ENCODE measurements at places on chromosomes 1 and 21.

DNA sequence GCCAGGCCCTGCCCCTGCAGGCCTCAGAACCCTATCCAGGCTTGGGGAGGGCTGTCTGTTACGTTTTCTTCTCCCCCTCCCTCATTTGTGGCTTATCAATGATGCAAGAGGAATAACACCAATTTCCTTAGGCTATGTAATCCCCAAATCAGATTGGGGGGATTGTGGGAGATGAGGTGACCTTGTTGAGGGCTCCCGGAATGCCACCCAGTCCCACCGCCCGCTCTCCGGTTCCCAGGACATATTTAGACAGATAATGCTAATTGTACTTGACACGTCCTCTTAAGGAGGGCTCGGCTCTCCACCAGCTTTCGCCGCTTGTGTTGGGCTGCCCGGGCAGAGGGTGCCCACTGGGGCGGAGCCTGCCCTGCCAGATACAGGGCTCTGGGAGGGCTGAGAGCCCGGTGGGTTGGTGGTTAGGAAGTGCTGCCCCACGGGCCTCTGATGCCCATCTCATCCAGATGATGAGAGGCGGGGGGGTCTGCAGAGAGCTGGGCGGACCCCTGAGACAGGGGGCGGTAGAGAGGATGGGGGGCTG is 90.0 kb downstream of the CASZ1 start:
- DNase-seq: no peak

DNA sequence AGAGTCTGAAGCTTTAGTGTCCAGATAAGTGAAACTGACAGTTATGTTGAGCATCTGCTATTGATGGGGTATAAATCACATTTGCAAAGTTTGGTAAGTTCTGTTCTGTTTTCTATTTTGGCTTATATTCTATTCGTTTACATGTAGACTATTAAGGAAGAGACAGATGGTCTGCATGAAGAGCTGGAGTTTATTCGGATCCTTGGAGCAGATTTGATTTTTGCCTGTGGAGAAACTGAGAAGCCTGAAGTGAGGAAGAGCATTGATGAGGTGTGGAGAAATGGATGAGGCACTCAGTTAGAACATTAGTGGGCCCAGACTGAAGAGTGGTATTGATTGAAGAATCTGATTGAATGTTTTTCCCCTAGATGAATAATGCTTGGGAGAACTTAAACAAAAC is 50.6 kb upstream of the BMP8A start:
- DNase-seq: no peak

DNA sequence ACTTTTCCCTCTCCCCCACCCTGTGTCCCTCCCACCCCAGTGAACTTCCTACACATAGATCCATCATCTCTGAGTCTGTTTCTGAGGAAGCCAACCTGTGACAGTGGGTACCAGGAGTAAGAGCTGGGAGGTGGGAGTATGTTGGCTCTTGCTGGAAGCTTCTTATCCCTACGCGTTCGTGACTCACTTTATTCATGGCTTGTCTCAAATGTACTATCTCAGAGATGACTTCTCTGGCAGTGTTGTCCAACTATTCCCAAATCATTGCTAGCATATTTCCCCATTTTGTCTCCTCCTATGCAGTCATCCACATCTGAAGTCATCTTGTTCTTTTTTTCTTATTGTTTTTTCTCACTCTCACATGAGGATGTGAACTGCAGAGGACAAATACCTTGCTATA is 88.0 kb downstream of the HIVEP3 start:
- no peak for DNase-seq

GRCh38 chr1:118948351-118948750 is 39.8 kb downstream of the TBX15 start:
- no peak for DNase-seq

- no peak for DNase-seq
These were observed 20.0 kb upstream of the EPHA2 start for GRCh38 chr1:16175610-16176553.

DNA sequence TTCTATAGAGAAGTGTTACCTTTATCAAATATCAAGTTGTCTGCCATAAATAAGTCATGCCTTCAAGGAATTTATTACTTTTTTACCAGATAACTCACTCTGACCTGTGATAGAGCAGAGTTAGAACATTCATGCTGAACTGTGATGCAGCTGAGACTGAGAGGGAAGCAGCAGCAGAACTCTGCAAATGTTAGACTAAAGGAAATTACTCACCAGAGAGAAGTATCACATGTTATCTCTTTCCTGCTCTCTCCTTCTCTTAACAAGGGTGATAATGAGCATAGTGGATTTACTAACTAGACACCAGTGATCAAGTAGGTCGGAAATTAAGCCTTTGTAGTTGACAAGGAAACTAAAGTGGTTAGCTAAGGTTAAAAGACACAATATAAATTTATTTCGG is 181.6 kb downstream of the RASAL2 start:
- DNase-seq: no peak

GRCh38 chr1:3906672-3907020 is 6.6 kb upstream of the C1orf174 start:
- DNase-seq: no peak

DNA sequence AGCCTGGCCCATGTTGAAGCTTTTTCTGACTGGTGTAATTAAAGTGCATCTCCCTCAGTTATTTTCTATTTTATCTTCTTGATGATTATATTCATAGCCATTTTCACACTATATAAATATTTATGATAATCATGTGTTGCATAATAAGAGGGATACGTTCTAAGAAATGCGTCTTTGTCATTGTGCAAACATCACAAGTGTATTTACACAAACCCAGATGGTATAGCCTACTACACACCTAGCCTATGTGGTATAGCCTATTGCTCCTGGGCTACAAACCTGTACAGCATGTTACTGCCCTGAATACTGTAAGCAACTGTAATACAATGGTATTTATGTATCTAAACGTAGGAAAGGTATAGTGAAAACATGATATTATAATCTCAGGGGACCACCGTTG is 88.1 kb downstream of the BACH1 start:
- DNase-seq: no peak

- no peak for DNase-seq
These were observed 2.6 kb downstream of the LEFTY1 start for GRCh38 chr1:225886159-225887029.

- no peak for DNase-seq
These were observed 72.2 kb downstream of the SNX7 start for GRCh38 chr1:98733782-98734112.

DNA sequence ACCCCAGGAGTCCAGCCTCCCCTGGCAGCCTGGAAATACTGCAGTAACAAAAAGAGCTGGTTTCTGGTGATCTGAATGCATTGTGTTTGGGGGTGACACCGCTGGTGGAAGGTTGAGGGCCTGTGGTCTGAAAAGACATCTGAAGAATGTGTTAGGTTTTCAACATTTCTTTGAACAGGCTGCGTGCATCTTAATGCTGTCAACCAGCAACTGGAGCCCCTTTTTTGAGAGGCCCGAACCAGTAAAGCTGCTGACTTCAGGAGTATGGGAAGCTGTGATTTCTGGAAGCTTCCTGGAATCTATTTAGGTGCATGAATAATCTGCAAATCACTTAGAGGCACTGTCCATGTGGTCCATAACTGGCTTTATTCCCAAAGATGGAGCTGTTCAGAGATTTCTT is 17.0 kb downstream of the ATP5PO start:
- no peak for DNase-seq

- no peak for DNase-seq
These were observed 65.7 kb upstream of the NEK2 start for GRCh38 chr1:211741116-211741515.

- DNase-seq: no peak
These were observed 90.0 kb upstream of the GNG4 start for GRCh38 chr1:235739631-235740030.

GRCh38 chr21:33855190-33855589 is 60.4 kb downstream of the ATP5PO start:
- no peak for DNase-seq

- no peak for DNase-seq
These were observed 20.9 kb upstream of the DR1 start for GRCh38 chr1:93324486-93325464.

- DNase-seq: no peak
These were observed 213.8 kb downstream of the SIPA1L2 start for GRCh38 chr1:232416026-232416568.

GRCh38 chr1:94620345-94621031 is 78.9 kb upstream of the F3 start:
- no peak for DNase-seq

DNA sequence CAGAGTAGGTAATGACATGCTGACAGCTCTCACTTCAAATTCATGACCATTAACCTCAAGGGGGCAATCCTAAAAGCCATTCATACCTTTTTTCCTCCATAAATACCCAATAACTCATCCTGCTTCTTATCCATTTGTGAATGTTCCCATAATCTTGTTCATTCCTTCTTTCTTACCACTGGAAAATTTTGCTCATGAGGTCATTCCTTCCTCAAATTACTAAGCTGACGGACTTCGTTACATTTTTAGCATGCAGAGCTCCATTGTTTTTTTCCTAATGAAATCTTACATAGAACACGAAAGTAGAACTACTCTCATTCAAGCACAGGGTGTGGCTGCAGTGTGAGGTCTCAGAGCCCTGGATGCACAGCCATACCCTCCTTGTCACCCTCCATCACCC is 276.5 kb upstream of the DPYD start:
- DNase-seq: no peak

DNA sequence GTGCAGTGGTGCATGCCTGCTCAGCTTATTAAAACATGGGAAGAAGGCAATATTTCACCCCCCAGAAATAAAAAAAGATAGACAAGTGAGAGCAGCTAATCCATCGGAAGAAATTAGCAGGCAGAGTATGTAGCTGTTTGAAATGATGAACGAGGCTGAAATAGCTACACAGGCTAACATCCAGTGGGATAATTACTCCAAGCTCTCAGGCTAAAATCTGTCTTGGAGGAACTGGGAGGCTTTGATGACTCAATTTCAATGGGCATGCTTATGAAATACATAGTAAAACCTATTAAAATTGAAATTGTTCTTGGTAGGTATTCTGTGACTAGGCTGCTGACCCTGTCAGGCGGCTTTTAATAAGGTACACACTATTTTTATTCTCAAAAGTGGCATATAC is 84.1 kb upstream of the RRP15 start:
- no peak for DNase-seq

- DNase-seq: no peak
These were observed 644.2 kb downstream of the PTPRU start for GRCh38 chr1:29880556-29880955.

GRCh38 chr1:165858364-165858823 is 31.0 kb downstream of the UCK2 start:
- no peak for DNase-seq

GRCh38 chr21:35533893-35534292 is 484.8 kb upstream of the RUNX1 start:
- no peak for DNase-seq

- no peak for DNase-seq
These were observed 8.4 kb downstream of the KCNQ4 start for GRCh38 chr1:40792036-40792435.

GRCh38 chr21:41598561-41599431 is 90.8 kb upstream of the TMPRSS2 start:
- DNase-seq: no peak

- DNase-seq: no peak
These were observed 28.3 kb downstream of the NEK7 start for GRCh38 chr1:198185146-198185545.

DNA sequence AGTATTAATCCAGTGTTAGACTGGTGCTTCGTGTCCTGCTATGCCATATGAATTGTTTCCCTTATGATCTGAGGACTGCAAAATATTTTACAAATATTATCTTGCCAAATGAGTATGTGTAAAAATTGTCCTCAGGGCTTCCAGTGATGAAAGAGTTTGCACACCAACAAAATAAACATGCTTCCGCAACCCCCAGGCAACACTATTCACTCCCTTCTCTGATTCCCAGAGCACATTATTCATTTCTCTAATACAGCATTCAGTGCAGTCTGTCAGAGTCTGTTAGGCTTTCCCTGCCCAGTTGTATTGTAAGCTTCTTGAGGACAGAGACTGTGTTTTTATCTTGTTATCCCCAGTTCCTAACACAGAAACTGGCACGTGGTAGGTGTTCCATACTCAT is 409.9 kb upstream of the C1orf87 start:
- no peak for DNase-seq

DNA sequence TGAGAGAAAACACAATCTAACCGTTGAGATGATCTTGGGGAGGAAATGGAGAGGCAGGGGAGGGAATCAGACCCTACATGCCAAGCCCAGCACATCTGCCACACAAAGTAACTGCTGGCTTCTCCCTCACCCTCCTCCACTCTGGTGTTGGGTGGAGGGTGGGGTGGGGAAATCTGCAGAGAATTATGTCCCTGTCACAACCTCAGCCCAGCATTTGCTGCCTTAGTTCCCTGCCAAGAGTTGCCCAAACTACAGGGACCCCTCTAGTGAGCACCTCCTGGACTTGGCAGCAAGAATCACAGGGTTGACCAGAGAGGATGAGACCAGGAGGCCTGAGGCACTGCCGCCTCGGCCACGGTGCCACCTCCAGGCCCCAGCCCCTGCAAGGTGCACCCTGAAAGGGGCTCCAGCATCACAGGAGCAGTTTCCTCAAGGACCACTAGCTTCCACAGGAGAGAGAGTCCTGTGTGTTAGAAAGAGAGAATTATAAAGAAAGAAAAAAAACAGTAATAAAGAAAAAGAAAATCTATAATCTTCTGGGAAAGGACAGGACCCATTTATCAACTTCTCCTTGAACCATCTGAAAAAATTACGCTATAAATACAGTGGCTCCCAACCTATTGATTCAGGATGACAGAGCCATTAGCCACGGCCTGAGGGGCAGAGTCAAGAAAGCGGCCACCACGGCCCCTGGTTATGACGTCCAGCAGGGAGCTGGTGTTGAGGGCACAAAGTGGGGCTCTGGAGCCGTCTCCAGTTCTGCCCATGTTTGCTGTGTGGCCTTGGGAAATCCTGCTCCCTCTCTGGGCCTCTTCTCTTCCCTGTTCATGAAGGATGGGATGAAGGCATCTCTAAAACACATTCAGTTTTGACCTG is 451.7 kb downstream of the MATN1 start:
- DNase-seq: no peak
